ENCODE measurements at places on chromosomes 2 and 18.

DNA sequence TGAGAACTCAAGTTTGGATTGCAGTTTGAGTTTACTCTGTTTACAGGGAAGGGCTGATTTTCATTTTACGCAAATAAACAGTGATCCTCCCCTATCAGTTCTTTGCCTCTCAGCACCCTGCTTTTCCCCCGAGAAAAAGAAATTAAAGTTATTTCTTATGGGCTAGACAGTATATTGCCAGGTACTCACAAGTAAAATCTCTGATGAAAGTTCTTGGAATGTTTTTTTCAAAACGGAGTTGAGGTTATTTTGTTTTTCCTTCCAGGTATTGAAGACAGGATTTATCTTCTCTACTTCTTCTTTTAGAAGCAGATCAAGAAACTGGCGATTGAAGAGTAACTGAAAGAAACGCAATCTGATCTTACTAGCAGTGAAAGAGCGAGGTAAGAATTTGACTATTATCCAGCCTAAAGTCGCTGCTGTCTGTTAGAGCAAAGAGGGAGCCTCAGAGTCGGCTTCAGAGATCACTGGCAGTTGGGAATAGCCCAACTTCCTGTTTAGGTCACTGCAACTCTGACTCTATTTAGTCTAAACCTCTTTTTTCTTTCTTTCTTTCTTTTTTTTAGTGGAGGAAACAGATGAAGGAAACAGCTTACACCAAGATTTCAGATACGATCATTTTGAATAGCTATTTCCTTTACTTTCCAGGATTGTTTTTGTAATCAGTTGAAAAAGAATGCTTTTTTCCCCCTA is at the start of gene TFPI:
Gene TFPI, minus strand, starts transcription at position 425 of the 693 bp plus-strand sequence. CDS start 50,667 bp downstream, outside the sequence.
- no peak for DNase-seq

DNA sequence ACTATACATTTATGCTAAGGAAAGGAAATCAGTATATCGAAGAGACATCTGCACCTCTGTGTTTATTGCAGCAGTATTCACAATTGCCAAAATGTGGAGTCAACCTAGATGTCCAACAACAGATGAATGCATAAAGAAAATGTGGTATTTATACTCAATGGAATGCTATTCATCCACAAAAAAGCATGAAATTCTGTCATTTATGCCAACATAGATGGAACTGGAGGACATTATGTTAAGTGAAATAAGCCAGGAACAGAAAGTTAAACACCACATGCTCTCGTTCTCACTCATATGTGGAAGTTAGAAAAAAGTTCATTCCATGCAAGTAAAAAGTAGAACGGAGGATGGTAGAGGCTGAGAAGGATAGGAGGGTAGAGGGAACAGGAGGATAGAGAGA is 59.5 kb downstream of the TWSG1 start:
- DNase-seq, result no peak

- DNase-seq, result no peak
These were observed 81.9 kb upstream of the ZNF397 start for GRCh38 chr18:35158728-35159450.

GRCh38 chr2:213980883-213981282 is 430.0 kb upstream of the VWC2L start:
- DNase-seq, result no peak

- DNase-seq, result no peak
These were observed 113.7 kb downstream of the TTC27 start for GRCh38 chr2:32741575-32741974.

GRCh38 chr2:138766464-138766863 is 13.7 kb downstream of the NXPH2 start:
- DNase-seq, result no peak

- DNase-seq, result no peak
These were observed 1666.9 kb upstream of the CELF4 start for GRCh38 chr18:39232490-39232889.

- DNase-seq, result no peak
These were observed 239.8 kb downstream of the EN1 start for GRCh38 chr2:118607641-118608040.

DNA sequence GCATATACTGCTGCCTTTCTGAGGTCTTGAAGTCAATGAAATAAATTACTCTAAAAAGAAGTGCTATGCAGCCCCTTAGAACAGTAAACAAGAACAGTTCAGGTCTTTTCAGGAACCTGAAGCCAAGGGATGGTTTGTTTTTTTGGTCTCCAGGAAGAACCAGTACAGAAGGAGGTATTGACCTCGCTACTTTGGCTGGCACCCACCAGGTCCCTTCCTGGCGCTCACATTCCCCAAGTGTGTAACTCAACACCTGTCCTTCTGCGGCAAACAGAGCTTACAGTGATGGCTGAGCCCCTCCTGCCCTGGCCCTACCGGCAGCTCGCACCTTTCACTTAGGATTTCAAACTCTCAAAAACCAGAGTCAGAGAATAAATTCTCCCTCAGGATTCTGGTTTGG is 51.9 kb downstream of the SETBP1 start:
- no peak for DNase-seq

GRCh38 chr2:61887717-61888266 is 664 bp downstream of the CCT4 start:
- DNase-seq, result no peak

- DNase-seq, result no peak
These were observed 62.5 kb upstream of the POMC start for GRCh38 chr2:25230948-25231311.

DNA sequence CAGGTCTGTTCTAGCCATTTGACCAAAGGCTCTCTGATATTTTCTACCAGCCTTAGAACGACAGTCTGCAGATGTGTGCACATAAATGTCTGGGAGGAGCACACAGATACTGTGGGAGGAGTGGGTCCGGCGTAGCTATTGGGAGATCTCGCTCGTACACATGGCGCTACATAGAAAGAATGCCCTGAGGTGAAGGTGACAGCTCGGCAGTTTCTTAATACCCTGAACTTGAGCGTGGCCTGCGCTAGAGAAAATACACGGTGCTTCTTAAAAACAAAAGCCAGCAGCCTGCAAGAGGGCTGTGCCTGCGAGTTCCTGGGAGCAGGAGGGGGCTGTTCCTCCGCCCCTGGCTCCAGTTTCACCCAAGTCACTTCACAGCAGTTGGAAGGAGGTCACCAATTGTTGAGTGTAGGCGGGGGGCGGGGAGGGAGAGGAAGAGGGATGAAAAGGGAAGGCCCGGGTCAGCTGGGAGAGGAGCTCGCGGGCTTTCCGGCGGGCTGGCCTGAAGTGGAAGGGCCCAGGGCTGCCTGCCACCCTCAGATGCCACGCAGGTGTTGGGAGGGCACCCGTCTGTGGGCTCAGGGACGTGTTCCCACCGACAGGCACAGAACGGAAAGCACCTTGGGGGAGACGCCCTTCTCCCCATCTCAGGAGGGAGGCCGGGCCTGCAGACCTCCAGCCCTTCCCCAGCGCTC is 124.7 kb upstream of the ZNF516 start:
- DNase-seq, result no peak

- no peak for DNase-seq
These were observed 114.8 kb downstream of the MCFD2 start for GRCh38 chr2:46800625-46801349.

GRCh38 chr18:76948345-76948744 is 126.0 kb downstream of the ZNF236 start:
- DNase-seq, result no peak

DNA sequence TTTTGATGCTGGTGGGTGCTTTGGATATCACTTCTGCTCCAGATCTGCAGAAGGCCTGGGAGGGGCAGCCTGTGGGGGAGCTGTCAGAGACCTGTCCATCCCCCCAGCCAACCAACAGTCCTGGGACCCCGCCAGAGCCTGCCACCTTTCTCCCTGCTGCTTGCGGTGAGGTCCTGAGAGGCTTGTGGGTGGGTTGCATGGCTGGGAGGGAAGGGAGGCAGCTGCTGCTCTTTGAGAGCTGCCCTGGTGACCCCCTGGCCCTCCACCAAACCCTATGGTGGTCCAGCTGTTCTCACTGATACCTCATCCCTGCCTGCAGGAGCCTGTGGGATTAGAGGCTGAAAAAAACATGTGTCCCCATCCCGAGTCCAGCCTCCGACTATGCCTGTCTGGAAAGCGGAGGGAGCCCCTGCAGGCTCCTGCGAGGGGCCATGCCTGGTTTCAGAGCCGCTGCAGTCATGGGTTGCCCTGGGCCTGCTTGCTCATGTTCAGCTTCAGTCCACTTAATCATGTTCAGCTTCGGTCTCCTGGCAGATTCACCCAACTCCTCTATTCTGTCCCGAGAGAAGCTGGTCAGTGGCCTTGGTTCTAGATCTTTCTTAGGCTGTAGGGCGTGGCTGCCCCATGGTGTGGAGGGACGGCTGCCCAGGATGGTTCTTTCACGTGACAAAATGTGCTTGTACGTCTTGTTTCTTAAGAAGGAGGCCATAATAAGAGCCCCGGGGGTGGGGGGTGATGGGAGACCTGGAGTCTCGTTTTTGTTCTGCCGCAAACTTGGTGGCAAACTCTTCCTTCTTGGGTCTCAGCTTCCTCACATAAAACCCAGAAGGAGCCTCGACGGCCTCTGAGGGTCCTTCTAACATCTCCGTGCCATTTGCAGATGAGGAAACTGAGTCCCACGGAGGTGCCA is 98.5 kb downstream of the CTIF start:
- DNase-seq, result no peak

GRCh38 chr2:233486778-233487552 is 79.6 kb downstream of the USP40 start:
- DNase-seq, result no peak

DNA sequence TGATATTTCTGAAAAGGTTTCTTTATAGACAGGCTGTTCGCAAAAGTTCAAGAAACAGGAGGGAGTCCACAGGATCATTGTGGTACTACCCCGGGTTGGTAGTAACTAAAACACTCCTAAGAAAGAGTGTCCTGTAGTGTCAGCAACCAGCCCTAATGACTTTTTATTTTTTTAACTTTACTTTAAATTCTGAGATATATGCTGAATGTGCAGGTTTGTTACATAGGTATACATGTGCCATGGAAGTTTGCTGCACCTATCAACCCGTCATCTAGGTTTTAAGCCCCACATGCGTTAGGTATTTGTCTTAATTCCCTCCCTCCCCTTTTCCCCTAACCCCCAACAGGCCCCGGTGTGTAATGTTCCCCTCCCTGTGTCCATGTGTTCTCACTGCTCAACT is 1396.9 kb upstream of the ZEB2 start:
- DNase-seq, result no peak

- no peak for DNase-seq
These were observed 493.6 kb upstream of the SPHKAP start for GRCh38 chr2:228675091-228675490.

- DNase-seq, result no peak
These were observed 45.4 kb downstream of the LCT start for GRCh38 chr2:135791418-135792190.

- no peak for DNase-seq
These were observed 136.3 kb downstream of the ERBB4 start for GRCh38 chr2:212402316-212402715.

- DNase-seq, result no peak
These were observed 6.0 kb upstream of the CIB4 start for GRCh38 chr2:26646986-26647672.

DNA sequence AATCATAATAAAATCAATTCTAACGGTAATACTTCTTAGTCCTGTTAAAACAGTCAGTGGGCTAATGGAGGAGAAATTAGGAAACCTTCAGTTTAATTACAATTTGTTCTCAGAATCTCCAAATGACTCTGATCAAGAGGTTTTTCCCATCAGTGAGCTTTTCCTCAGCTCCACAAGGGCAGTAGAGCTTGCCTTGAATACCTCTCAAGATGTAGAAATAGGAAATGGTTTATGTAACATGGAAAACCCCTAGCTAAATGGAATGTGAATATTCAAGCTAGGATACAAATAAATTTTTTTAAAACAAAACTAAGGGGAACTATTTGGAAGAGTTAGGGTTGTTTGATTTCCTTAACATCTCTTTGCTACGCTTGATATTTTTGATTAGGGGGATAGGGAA is 87.5 kb downstream of the PLEKHM3 start:
- DNase-seq, result no peak

DNA sequence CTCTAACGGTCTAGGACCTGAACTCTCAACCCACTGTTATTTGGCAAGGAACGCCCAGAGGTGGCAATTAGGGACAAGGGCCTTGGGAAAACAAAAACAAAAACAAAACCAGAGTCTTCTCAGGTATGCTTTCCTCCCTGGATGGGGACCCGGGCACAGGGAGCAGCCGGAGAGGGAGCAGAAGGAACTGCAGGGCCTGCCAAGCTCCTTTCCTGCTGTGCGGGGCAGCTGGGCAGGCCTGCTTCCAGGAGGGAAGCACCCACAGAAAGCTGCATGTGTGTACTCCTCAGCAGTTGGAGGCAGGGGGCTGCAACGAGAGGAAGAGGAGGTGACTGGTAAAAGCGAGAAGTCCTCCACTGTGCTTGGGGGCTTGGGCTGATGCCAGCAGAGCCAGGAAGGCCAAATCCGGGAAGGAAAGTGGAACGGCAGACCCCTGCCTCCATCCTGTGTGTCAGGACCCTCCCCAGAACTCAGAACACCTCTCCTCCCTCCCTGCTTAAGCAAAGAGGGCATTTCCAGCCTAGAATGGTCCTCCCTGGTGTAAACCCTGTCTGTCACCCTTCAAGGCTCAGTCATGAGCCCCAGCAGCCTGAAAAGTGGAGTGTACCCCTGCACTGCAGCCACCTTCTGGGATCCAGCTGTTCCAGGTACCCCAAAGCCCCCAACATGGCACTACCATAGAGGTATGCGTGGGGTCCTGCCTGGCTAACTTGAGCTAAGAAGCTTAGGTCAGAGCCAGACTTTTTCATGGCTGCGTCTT is 56.3 kb downstream of the DNMT3A start:
- no peak for DNase-seq

GRCh38 chr2:60294901-60295635 is 258.4 kb downstream of the BCL11A start:
- no peak for DNase-seq

GRCh38 chr18:40653682-40654081 is 1301.4 kb upstream of the PIK3C3 start:
- DNase-seq, result no peak

DNA sequence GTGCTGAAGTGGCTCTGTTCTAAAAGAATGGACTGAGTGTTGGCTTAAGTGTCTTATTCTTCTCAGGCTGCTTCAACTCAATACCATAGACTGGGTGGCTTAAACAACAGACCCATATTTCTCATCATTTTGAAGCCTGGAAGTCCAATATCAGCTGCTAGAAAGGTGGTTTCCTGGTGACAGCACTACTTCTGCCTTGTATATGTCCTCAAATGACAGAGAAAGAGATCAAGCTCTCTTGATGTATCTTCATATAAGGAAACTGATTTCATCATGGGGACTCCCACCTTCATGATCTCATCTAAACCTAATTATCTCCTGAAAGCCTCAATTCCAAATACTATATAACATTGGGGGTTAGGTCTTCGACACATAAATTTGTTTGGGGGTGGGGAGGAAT is 449.7 kb upstream of the DSEL start:
- no peak for DNase-seq

DNA sequence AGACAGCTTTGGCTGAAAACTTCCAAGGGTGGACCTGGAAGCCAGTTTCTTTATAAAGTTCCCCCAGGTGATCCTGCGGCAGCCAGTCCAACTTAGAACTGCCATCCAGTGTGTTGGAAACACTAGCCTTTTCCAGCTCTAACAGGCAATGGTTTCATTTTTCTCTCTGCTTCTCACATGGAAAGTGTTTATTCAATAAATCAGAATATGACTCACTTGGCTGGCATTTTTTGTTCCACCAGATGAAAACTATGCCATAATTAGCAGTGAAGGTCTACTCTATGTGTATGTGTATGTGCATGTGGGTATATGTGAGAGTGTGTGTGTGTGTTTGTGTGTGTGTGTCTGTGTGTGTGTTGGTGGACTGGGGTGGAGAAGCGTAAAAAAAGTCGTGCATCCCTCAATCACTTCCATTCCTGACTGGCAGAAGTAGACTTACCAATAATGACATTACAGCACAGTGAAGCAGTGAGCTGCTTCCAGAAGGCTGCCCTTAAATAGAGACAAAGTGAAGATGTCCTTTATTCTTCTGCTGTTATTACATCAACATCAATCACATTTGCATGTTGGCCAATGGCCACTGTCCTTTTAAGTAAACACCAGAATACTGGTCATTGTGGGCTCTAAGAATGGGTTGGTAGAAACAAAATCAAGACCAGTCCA is 90.9 kb upstream of the SETBP1 start:
- DNase-seq, result no peak
